ENCODE measurements at places on chromosomes 2 and 18.

DNA sequence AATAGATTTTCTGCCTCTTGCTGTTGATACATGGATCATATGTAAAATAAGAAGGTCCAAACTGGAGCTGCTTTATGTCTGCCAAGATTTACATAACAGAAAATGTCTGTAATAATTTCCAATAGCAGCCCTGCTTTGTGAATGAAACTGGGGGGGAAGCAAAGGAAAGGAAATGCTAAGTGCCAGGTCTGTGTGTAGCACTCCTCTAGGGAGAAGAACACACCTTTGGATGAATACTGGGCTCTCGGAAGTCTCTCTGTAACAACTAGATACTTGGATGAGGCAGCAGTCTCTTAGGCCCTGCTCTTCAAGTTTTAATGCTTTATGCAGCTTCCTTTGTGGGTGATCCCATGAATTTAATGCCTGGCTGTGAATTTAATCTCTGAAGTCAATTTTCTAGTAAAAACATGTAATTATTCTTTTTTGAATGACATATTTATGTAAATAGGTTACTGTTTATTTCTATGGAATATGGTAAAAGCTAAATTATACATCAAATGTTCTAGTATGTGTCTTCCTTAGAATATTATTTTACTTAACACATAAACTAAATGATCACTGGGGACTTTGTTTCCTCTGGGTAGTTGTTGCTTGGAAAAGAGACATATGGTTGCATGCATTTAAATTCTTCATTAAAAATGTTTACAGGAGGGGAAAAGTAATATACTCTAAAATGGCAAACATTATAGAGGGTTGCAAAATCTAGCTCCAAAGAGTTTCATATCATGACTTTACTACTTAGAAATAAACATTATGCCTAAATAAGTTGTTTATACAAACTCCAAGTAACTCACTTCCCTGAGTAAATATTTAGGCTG lies 336.6 kb upstream of the CWC22 start:
- no peak for DNase-seq

- DNase-seq = no peak
Measured at GRCh38 chr18:50218432-50219197, 23.7 kb upstream of the MYO5B start.

- DNase-seq = no peak
Measured at GRCh38 chr2:239292959-239293774, 107.7 kb downstream of the HDAC4 start.

DNA sequence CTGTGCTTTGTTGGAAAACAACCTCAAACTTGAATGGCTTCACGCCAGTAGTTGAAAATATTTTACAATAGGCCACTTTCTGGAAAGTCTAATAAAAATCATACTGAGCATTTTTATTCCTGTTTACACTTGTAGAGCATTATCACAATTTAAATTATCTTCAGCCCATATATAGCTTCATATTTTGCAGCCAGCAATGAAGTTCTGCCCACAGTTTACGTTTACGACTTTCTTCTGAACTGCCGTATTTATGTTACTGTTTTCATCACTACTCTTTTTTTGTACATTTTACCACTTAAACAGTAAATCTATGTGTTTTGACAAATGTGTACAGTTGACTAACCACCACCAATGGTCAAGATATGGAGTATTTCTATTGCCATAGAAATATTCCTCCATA lies 86.2 kb downstream of the COPS8 start:
- no peak for DNase-seq

GRCh38 chr2:47266939-47267710 lies 112.0 kb upstream of the STPG4 start:
- DNase-seq = no peak

GRCh38 chr18:41553716-41554115 lies 401.3 kb upstream of the PIK3C3 start:
- DNase-seq = no peak
